ENCODE measurements at places on chromosomes 7 and 10.
A peak's percentile ranks its signal among the peaks of the same experiment; 100 is the strongest.

GRCh38 chr7:107856806-107857540 is 34.0 kb upstream of the DLD start:
- no peak for DNase-seq

DNA sequence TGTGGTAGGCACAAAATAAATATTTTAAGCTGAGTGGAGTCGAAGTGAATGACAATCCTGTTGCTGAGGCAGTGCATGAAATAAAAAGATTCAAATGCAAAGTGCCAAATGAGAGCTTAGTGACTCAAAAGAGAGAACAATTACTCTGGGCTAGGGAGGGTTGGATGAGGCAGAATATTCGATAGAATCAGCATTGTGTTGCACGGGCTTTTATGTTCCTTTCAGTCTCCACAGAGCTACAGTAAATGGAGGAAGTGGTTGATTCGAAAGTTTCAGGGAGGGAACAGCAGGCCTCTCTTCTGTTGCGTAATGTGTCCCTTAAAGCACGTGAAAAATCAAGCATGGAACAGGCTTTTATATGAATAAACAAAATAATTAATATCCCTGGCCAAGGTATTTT is 599.3 kb upstream of the CELF2 start:
- no peak for DNase-seq

DNA sequence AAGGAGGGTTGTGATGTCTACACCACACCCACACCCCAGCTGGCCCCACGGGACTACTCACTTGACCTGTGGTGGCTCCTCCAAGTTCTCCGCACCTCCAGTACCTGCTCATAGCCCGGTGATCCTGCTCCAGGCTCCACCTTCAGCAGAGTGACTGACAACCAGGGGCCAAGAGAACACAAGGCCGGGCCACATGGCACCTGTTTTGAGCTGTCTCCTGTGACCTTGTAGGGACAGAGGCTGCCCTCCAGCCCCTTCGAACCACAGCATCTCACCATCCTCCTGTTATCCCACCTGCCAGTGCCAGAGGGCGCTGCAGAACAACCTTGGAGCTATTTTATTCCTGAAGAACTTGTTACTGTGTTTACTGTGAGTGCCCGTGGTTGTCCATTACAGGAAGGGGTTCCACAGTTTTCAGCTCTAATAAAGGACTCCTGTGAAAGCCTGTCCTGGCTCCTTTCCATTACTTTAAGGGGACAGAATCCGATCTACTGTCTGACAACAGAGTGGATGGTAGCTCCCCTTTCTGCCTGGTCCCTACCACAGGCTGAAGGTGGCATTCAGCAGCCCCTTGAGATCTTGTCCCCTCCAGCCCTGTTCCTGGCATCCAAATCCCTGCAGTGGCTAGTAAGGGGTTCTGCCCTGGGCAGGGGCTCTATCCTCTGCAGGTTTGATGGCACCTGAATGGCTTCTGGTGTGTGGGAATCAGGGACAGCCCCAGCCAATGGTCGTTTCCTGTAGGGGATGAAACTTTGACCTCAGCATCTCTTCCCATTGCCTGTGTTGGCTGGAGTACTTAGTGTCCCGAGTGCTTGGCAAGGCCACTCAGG is 50.8 kb downstream of the C10orf120 start:
- DNase-seq = no peak

DNA sequence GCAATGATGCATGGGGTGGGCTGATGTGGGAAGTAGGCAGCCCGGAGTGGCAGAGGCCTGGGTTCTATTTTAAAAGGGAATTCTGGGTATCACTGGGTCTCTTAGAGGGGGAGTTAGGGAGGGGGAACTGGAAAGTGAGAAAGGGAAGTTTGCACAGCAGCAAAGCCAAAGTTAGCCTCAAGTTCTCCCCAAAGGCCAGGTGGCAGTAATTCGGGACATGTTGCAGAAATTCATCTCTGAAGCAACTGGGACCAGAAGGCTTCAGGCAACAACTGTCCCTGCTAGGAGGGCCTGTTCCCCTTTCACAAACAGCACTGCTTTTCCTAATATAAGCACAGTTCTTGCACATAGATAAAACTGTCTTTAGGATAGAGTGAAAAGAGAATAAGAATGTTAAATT is 67.4 kb downstream of the NOD1 start:
- DNase-seq = no peak

DNA sequence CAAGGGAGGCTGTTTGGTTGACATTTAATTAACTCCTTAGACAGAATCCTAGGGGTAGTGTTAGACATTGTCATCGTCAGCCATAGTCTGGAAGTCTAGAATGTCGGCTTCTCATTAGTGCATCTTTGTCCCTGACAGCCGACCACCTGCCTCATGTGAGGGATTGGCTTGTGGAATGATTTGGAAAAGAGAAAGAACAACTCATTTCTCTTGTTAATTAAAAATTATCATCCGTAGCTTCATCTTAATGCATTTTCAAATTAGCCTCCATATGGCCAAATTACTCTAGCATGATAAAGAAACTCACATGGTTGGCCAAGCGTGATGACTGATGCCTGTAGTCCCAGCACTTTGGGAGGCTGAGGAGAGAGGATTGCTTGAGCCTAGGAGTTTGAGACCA is 97.7 kb upstream of the PARD3 start:
- no peak for DNase-seq

GRCh38 chr7:24464861-24465260 is 108.4 kb upstream of the PALS2 start:
- no peak for DNase-seq

DNA sequence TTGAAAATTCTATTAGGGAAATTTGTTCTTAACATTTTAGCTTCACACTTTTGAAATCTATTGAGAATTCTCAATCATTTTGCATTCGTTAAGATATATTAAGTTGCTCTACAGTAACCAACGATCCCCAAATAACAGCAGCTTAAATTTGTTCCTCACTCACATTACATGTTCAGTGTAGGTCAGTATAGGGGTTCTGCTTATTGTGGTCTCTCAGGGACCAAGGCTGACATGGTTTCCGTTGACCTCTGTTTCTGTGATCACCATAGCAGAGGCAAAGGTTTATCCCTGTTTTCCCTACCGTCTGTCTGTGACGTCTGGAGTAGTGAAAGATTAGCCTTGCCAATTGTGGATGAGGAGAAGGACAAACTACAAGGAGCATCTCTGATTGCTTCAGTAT is 235.0 kb upstream of the CSTF2T start:
- DNase-seq = no peak

- no peak for DNase-seq
Measured at GRCh38 chr10:84007482-84007881, 131.8 kb upstream of the GHITM start.

DNA sequence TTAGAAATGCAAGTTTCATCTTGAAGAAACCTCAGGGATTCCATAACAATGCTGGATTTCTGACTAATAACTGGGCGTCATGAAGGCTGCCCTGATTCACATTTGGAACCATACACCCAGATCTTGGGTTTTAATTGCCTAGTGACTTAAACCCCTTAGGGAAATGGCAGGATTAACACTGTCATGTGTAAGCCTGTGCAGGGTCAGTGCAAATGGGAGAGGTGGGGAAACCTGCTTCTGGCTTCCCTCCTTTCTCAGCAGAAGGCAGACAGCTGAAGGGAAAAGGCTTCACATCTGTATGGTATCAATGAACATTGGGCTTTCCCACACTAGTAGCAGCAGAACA is 364.2 kb downstream of the ANKRD30A start:
- no peak for DNase-seq

DNA sequence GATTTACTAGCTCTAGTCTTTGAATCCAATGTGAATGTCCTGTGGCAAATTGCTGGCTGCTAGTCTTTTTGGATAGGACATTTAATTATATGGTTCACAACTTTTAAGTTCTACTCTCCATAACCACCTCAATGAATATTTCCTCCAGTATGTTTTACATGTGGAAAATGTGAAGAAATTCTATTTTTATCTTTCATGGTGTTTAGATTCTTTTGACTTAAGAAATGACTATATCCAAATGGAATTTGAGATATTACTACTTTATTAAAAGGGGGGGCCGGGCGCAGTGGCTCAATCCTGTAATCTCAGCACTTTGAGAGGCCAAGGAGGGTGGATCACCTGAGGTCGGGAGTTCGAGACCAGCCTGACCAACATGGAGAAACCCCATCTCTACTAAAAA is 202.0 kb downstream of the ARL4A start:
- DNase-seq = no peak

- no peak for DNase-seq
Measured at GRCh38 chr10:1086787-1087186, 30.6 kb downstream of the WDR37 start.

DNA sequence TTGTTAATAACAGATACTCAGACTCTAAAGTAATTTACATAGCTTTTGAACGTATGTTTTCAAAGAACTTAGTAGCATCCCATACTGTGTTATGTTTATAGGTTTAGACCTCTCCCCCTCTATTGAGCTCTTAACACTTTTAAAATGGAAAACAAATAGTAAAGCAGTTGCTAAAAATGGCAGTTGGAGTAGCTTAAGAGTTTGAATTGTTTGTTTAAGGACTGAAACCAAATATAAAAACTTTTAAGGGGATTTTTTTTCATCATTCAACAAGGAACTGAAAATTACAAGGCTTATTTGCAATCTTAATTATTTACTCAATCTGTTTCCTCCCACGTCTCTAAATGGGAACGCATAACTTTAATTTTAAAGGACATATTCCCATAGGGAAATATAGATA is 1.6 kb upstream of the SPAG6 start:
- DNase-seq = no peak

DNA sequence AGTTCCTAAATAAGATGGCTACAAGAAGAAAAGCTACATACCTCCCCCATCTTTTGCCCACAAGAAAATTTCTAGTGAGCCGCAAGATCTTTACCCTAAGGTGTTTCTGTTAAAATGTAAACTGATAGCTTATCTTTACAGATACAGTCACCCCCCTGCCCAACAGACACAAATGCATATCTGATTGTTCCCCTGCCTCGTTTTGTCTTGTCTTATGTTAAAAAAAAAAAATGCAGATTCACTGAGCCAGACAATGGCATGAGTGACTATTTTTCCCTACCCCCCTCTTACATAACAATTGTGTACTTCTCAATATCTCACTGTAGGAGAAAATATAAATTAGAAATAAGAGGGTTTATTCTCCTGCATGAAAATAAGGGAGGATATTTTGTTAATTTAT is 8.5 kb downstream of the ZNF138 start:
- DNase-seq = no peak

DNA sequence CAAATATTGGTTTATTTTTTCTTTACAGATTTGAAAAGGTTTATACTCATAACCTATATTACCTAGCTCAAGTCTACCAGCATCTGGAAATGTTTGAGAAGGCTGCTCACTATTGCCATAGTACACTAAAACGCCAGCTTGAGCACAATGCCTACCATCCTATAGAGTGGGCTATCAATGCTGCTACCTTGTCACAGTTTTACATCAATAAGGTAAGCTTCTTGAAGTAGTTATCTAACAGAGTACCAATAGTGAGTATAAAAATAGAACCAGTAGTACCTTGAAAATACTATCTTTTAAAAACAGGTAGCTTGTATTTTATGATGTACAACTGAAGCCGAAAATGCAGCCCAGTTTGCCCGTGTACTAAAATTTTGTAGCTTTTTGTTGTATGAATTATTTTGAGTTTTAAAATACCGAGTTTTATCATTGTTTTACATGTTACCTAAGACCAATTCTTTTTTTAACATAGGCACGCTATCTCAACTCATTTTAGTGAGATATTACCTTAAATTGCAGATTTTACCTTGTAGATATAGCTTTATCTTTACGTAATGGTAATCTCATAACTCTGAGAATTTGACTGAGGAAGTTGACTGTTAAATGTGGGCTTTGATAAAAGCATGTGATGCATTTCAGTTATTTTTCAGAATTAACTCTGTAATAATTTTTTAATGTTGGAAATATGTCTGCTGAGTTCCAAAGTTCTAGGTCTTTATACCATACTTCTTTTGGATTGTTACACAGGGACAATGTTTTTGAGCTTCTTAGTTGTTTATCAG is 17.3 kb downstream of the KIFBP start:
- DNase-seq = no peak

DNA sequence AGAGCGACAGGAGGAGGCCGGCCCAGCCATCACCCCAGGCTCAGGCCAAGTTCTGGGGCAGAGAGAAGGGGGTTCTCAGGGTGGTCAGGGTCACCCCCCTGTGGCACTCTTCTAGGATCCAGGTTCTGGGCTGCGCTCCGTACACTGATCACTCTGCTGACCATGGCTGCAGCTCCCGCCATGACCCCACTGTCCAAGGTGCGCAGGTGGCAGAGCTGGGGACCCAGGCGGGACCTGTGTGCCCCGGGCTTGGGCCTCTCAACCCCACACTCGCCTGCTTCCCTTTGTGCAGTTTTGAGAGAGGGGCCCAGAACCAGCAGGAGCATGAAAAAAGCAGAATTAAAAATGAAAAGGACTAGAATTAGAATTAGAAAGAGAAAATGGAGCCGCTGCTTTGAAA is 227.1 kb downstream of the FANK1 start:
- no peak for DNase-seq

- peak; percentile 74 for DNase-seq
Measured at GRCh38 chr10:114174695-114175188, 739 bp upstream of the CCDC186 start.

DNA sequence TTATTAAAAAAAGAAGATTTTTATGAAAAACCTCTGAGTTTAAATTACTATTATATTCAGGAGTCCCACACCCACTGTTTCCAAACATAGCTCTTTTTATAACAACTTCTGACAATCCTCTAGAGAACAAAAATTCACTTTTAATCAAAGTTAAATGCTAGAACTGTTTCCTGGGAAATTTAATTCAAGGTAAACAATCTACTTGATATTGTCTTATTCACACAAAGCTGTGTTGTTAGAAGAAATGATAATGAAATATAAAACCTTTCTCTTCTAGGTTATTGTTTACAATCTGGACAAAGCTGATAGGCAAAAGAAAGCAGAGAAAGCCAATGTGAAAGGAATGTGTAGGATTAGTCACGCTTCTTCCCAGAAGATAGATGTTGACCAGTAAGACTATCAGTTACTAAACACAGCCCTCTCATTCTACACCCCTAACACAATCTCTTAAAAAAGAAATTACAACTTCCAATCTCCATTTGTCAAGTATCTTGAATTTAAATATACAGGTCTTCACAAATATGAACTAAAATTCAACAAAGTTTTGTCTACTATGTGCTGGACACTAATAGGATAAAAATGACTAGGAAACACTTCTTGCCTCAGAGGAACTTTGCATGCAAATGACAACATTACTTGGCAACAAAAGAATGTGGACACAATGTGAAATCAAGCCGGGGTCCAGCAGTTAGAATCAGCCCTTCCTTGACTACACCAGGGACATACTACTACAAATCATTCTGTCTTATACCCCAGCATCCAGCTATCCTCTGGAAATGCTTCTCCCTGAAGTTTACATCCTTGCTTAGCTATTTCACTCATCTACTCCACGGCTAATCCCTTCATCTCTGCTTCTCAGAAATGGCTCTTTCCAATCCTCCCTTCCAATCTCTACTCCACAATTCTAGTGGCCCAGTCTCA is 123.7 kb downstream of the IMMP2L start:
- DNase-seq = no peak

GRCh38 chr7:12638851-12639456 is 48.5 kb upstream of the ARL4A start:
- DNase-seq = peak; percentile 14

Measured in bone marrow (tissue), 2 donors.